Dermis microvascular lymphatic vessel endothelial cell (primary cell): ENCODE measurements at places on chromosomes 3 and 15. TPM values are rescaled to one million over a fixed set of nuclear protein-coding genes. Genes with fewer than 3 reads are reported as not detected.

- DNase-seq = no peak
These were observed 249.1 kb downstream of the OTOL1 start for GRCh38 chr3:161745741-161746140.

DNA sequence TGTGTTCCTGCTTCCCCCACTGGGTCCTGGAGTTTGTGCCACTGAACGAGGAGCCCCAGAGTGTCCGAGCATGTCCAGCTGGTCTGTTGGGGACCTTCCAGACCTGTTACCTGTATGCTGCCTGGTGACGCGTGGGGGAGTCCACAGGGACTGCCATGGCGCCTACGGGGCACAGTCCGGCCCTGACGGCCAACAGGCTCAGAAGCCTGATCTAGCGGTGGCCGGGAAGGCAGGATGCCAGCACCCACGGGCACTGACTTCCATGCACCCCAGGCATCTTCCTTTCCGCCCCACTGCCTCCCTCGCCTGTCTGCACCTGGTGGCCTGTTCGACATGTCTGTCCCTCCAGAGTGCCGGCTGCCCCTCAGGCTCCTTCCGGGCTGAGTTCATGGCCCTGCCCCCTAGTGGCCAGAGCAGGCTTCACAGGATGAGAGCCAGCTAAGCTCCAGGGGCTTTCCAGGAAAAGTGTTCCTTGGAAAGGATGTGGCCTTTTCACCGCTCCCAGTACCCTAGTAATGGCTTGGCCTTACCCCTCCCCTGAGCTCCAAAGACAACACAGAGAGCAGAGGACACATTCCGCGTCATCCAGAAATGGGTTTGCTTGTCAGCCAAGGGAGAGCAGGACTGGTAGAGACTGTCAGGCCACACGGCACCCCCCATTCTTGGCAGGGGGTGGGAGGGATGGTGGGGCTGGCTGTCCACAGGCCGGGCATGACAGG, 35.7 kb downstream of the NGRN start:
- DNase-seq = peak; percentile 46

- no peak for DNase-seq
These were observed 66.3 kb downstream of the STAG1 start for GRCh38 chr3:136685882-136686281.

The CISH gene
- total RNA-seq = 0.13 and 0.38 TPM in 2 replicates

The SPTBN5 gene
- 0.63 and 2.7 TPM in 2 replicates for total RNA-seq
